ENCODE measurements at places on chromosomes 16 and 17. TPM values are rescaled to one million over a fixed set of nuclear protein-coding genes. Genes with fewer than 3 reads are reported as not detected.

DNA sequence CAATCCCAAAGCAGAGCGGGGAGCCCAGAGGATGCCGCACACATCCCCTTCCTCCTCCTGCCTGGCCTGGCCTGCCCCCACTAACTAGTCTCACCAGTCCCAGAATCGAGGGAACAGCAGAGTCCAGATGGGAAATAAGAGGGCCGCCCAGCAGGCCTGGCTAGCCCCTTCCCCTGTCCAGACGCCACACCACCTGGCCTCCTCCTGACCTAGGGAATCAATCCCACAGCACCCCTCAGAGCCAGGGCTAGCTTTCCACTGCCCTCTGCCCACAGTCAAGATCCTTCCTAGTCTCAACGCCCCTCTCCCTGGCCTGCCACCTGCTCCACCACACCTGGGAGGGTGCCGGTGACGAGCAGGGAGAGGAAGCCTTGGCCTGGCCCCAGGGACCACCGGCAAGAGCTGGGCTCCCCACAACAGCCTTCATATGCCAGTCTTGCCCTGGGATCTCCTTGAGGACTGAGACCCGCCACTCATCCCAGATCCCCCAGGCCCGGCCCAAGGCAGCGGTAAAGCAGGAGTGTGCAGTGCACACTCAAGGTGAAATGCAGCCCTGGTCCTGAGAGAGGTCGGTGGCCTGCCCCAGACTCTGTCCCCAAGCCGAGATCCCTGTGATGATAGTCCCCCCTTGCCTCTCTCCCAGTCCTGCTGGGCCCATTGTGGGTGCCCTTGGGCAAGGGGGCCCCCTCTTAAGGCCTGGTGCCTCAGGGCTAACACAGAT lies 27.9 kb downstream of the KATNB1 start:
- H3K27ac ChIP-seq: no peak overlapping the region
- no peaks in the 10 kb centered on the region for H3K36me3 ChIP-seq
- no peaks in the 10 kb centered on the region for H3K27me3 ChIP-seq
- DNase-seq: no peak

DNA sequence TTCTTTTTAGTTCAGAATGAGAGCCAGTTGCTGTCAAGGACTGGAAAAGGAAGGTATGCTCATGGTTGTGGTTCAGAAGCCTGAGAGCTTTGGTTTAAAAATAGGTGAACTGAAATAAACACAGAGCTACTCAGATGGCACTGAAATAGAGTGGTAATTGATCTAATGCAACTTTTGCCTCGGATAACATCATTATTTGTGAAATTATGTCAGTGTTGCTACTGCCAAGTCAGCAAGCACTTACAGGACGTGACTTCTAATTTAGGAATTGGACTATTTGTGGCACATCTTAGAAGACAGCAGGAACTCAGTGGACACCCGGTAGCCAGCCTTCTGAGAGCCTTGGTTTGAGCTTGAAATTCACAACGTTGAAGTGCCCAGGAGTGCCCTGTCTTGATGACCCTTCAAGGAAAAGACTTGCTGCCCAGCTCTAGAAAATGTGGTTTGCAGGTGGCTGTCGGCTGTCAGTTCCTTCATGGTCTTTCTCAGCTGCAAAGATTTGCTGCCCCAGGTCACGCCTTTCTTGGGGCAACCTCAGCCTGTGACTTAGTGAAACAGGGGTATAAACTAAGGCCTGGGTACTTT lies 42.0 kb upstream of the XYLT1 start:
- H3K27ac ChIP-seq: no peak overlapping the region
- no peaks in the 10 kb centered on the region for H3K36me3 ChIP-seq
- H3K27me3 ChIP-seq: no peaks in the 10 kb centered on the region
- H3K4me1 ChIP-seq: peaks cover 4% of the 10 kb centered on the region

GRCh38 chr16:69626256-69626655 lies 60.5 kb downstream of the NFAT5 start:
- H3K4me3 ChIP-seq: no peak overlapping the region
- peaks cover 23% of the 10 kb centered on the region for H3K36me3 ChIP-seq
- no peak for DNase-seq
- H3K4me1 ChIP-seq: no peaks in the 10 kb centered on the region

GRCh38 chr16:85098565-85098964 lies 13.7 kb downstream of the CIBAR2 start:
- H3K27ac ChIP-seq: no peak overlapping the region
- no peaks in the 10 kb centered on the region for H3K27me3 ChIP-seq
- H3K4me1 ChIP-seq: no peaks in the 10 kb centered on the region
- no peak overlapping the region for H3K4me3 ChIP-seq
- H3K36me3 ChIP-seq: no peaks in the 10 kb centered on the region

DNA sequence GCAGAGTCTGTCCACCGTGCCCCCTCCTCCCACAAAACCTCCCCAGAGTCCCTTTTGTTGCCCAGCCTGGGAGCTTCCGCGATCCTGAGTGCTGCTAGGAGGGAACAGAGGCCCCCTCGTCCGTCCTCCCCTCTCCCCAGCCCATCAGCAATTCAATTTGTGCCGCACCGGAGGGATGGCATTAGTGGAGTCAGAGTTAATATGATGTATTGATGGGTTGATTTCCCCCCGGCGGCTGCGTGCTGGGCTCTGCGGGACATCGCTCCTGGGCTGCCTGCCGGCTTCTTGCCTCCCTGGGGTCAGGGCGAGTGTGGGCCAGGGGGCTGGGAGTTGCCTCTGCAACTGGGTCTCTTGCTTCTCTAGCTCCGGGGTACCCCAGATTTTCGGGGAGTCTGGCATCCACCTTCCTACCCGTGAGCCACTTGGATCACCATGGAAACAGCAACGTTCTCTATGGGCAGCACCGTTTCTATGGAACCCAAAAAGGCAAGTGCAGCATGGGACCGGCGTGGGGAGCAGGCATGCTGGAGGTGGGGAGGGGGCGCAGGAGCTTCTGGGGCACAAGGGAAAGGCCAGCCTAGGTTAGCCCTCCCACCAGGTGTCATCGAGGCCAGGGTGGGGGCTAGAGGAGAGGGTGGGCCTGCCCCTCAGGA lies 42.9 kb downstream of the BAHCC1 start:
- no peak overlapping the region for H3K4me3 ChIP-seq
- no peak overlapping the region for H3K27ac ChIP-seq
- DNase-seq: no peak
- no peaks in the 10 kb centered on the region for H3K27me3 ChIP-seq
- H3K4me1 ChIP-seq: no peaks in the 10 kb centered on the region
- no peaks in the 10 kb centered on the region for H3K36me3 ChIP-seq

Gene RDM1
- total RNA-seq: 6.4 TPM

Gene LRRC75A
- 23.1 TPM for total RNA-seq

DNA sequence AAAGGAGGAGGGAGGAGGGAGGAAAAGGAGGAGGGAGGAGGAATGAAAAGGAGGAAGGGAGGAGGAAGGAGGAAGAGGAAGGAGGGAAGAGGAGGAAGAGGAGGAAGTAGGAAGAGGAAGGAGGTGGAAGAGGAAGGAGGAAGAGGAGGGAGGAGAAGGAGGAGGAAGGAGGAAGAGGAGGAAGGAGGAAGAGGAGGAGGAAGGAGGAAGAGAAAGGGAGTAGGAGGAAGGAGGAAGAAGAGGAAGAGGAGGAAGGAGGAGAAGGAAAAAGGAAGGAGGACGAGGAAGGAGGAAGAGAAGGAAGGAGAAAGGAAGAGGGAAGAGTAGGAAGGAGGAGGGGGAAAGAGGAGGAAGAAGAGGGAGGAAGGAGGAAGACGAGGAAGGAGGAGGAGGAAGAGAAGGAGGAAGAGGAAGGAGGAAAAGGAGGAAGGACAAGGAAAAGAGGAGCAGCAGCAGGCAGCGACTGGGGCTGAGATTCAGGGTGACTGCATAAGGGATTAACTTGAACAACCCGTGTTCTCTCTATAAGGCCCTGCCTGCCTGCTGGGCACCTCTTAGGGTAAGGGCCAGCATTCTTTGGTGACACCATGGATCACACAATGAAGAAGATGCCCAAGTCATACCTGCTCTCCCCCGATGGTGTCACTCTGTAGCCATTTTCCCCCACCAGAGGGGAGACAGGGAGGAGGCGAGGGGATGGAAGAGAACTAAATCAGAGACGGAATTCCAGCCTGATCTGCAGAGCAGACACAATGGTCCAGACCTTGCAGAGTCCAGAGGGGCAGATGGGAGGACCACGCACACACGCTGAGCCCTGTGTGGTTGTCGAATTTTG lies 1.4 kb upstream of the IL34 start:
- no peak overlapping the region for H3K4me3 ChIP-seq
- no peaks in the 10 kb centered on the region for H3K4me1 ChIP-seq
- H3K36me3 ChIP-seq: no peaks in the 10 kb centered on the region

- H3K36me3 ChIP-seq: peaks cover 48% of the 10 kb centered on the region
- H3K4me3 ChIP-seq: no peak overlapping the region
- H3K27me3 ChIP-seq: no peaks in the 10 kb centered on the region
- no peak for DNase-seq
- no peak overlapping the region for H3K27ac ChIP-seq
These were observed 8.4 kb downstream of the FBRS start for GRCh38 chr16:30666681-30667080.

Gene TMC6
- 83.0 TPM for total RNA-seq

DNA sequence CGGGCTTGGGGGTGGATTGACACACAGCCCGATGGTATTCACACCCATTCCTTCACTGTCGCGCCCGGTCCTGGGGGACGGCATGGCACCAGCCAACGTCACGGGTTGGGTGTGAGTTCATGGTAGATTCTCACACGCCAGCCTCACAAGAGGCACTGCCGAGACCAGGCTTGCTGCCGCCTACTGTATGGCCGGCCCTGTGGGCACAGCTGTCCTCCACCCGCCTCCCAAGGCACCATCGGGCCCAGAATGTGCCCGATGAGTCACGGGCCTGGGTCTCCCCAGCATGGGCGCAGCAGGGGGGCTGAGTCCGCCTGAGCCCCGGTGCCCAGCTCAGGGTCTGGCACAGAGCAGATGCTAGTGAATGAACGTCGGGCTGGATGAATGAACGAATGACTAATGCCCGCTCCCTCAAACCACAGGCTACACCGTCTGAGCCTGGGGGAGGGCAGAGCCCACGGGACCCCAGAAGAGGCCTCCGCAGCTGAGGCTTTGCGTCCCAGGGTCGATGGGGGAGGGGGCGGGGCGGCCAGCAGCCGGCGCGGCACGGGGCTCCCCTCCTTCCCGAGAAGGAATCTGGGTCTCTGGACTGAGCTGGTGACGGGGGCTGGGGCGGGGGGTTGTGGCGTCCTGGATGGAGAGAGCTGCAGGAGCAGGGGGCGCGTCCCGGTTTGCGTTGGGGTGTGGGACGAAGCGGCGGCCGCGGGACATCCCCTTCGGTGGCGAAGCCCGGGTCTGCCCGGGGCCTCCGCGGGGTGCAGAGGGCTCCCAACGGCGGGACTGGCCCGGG lies 829 bp downstream of the PITPNM3 start:
- H3K27me3 ChIP-seq: peaks cover 51% of the 10 kb centered on the region
- peaks cover 3% of the 10 kb centered on the region for H3K4me1 ChIP-seq

DNA sequence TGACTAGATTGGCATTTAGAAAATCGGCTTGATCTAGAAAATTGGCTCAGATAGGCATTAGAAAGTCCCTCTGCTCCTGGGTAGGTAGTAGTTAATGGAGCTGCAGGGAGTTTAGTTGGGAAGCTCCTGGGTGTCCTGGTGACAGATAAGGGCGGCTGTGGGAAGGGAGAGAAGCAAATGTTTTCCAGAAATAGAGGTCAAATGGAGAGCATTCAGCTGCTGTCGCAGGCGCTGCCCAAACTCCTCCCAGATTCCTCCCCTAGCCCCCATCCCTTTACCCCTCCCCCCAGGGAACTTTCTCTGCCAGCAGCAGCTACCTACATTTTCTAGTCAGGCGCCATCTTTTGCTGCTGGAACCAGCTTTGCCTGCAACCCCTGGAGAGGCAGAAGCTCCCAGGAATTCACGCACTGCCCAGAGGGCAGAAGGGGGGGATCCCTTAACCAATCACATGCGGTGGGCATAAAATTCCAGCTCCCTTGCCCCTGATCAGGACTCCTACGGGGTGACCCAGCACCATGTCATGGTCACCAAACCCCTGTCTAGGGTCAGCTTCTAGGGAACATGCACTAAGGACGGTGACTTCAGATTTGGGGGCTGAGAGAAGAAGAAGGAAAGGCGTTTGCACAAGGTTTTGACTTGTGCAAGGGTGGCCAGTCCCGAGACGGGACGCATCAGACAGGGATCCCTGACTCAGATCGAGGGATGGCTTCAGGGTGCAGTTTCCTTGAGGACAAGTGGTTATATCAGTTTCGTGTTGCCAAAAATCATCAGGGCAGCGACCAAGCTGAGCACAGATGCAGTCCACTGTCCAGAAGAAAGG lies 43.8 kb downstream of the SOCS1 start:
- H3K4me1 ChIP-seq: no peaks in the 10 kb centered on the region
- no peaks in the 10 kb centered on the region for H3K36me3 ChIP-seq
- no peak overlapping the region for H3K27ac ChIP-seq
- no peak overlapping the region for H3K4me3 ChIP-seq
- no peak for DNase-seq

DNA sequence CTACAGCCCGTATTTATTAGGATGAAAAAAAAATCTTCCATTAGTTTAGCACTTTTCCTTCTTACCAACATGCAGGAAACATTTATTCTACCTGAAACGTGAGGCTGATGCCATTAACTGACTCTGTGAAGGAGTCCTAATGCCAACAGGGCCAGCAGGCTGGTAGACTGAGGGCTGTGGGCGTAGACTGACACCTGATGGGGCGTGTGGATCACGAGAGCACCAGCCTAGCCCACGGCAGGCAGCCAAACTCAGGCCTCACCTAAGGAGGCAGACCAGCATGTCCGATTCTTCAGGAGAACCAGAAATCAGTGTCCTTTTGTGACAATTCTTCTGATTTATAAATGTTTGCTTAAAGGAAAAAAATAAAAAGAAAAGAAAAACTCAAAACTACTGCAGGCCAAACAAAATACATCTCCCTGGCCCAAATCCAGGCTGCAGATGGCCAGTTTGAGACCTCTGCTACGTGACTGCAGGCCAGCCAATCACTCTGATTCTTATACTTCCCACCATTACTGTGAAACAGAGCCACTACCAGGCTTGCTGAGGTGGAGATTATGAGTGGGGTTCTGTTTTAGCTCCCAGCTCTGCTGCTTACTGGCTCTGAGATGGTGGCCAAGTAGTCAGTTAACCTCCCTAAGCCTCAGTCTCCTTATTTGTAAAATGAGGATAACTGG lies 66.5 kb downstream of the GNAO1 start:
- no peak for DNase-seq
- peaks cover 33% of the 10 kb centered on the region for H3K4me1 ChIP-seq
- H3K4me3 ChIP-seq: no peak overlapping the region
- H3K27ac ChIP-seq: peak overlapping the region; percentile 76
- H3K36me3 ChIP-seq: no peaks in the 10 kb centered on the region

GRCh38 chr17:2595716-2596115 lies 2.3 kb downstream of the PAFAH1B1 start:
- no peak overlapping the region for H3K27ac ChIP-seq
- peaks cover 16% of the 10 kb centered on the region for H3K4me1 ChIP-seq
- no peaks in the 10 kb centered on the region for H3K27me3 ChIP-seq
- peak overlapping the region; percentile 91 for H3K4me3 ChIP-seq
- no peak for DNase-seq
- no peaks in the 10 kb centered on the region for H3K36me3 ChIP-seq

- no peaks in the 10 kb centered on the region for H3K27me3 ChIP-seq
- H3K4me1 ChIP-seq: peaks cover 8% of the 10 kb centered on the region
- DNase-seq: no peak
These were observed 29.2 kb downstream of the ABCC3 start for GRCh38 chr17:50663812-50664374.

Gene UMOD
- total RNA-seq: not detected
